Liver (tissue), 10 donors: ENCODE measurements at places on chromosomes 7 and 10.

- H3K27me3 ChIP-seq, result no peaks in the 10 kb centered on the region
- DNase-seq, result no peak
- no peak overlapping the region for H3K4me3 ChIP-seq
- no peak overlapping the region for H3K27ac ChIP-seq
These were observed 25.6 kb downstream of the TMEM243 start for GRCh38 chr7:87193912-87194311.

DNA sequence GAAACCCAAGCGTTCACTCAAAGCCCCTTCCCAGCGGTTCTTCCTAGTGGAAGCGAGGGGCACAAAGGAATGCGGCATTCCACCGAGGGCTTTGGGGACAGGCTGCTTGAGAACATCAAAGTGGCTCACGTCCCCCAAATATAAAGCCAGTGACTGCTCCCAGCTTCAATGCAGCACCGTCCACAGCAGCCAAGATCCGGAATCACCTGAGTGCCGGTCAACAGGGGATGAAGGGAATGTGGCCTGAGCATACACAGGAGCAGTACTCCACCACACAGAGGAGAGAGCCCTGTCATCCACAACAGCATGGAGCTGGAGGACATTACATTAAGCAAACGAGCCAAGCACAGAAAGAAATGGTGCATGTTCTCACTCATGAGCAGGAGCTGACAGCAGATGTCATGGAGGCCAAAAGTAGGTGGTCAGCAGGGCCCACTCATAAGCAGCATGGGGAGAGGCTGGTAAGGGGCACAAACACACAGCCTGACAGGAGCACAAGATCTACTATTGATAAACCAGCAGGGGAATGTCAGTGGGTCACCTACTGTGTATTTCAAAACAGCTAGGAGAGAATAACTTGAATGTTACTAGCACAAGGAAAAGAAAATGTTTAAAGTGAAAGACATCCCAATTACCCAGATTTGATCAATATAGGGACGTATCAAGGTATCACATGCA is 79.5 kb downstream of the DIP2C start:
- H3K27ac ChIP-seq, result no peak overlapping the region
- no peaks in the 10 kb centered on the region for H3K4me1 ChIP-seq
- H3K27me3 ChIP-seq, result no peaks in the 10 kb centered on the region
- H3K36me3 ChIP-seq, result no peaks in the 10 kb centered on the region
- DNase-seq, result no peak

- no peaks in the 10 kb centered on the region for H3K4me1 ChIP-seq
- H3K27ac ChIP-seq, result no peak overlapping the region
- H3K36me3 ChIP-seq, result no peaks in the 10 kb centered on the region
- H3K27me3 ChIP-seq, result no peaks in the 10 kb centered on the region
- DNase-seq, result no peak
These were observed 100.2 kb downstream of the AGMO start for GRCh38 chr7:15461576-15461975.

DNA sequence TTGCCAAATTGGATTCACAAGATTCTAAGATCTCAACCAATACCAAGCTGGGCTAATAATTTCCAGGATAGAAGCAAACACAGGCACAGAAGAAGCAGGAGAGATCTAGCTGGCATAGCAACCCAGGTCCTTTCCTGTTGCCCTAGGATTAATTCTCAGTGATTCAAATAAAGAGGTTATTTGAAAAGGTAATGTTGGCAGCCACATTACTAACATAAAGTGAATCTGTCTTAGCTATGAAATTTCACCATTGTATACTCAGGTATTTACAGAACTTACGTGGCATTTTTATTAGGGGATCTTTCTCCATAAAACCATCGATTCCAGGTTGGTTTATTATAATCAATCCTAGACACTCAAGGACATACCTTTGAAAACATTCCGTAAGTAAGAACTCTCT is 379.3 kb upstream of the POM121L12 start:
- no peaks in the 10 kb centered on the region for H3K36me3 ChIP-seq
- H3K27ac ChIP-seq, result no peak overlapping the region
- no peak for DNase-seq
- no peaks in the 10 kb centered on the region for H3K4me1 ChIP-seq
- no peak overlapping the region for H3K4me3 ChIP-seq

DNA sequence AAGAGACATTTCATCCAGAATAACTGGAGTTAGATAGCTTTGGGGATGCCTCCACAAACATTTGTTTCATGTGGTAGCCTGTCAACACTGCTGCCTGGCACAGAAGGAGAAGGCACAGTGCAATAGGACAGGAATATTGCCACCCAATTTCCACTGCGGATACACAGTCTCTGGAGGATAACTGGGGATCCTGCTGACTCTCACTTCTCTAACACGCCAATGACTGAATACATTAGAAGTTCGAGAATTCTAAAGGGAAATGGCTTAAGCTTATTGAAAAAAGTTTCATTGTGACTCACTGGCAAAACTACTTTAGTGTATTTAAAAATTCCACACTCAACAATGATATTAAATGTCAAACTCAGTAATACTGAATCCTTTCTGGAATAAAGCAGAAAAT is 12.9 kb downstream of the ARL3 start:
- DNase-seq, result no peak
- peaks cover 5% of the 10 kb centered on the region for H3K36me3 ChIP-seq
- H3K4me3 ChIP-seq, result no peak overlapping the region
- no peaks in the 10 kb centered on the region for H3K27me3 ChIP-seq
- no peak overlapping the region for H3K27ac ChIP-seq

GRCh38 chr10:122571892-122572291 is 11.3 kb downstream of the DMBT1 start:
- H3K4me3 ChIP-seq, result no peak overlapping the region
- DNase-seq, result no peak
- no peaks in the 10 kb centered on the region for H3K4me1 ChIP-seq
